Pancreas (tissue), 10 donors: ENCODE measurements at places on chromosomes 7 and 10. TPM values are rescaled to one million over a fixed set of nuclear protein-coding genes. Genes with fewer than 3 reads are reported as not detected.

Gene MACC1
- total RNA-seq: 10.0 TPM

DNA sequence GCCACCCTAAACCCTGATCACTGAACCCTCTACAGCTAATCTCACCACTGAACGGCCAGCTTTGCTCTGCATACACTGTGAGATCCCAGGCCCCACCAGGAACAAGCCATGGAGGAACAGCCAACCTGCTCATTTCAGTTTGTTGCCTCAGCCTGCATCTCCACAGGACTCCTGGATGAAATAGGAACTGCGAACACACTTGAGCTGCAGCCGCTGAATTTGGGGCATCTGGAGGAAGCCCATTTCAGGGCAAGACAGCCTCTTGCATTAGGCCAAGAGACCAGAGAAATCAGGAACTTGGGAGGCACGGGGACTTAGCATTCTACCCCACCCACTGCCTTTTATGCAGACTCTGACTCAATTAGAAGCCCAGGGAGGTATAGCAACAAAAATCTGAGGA lies 14.5 kb upstream of the EGR2 start:
- DNase-seq: no peak

Gene CPED1
- 2.5 TPM for total RNA-seq

DNA sequence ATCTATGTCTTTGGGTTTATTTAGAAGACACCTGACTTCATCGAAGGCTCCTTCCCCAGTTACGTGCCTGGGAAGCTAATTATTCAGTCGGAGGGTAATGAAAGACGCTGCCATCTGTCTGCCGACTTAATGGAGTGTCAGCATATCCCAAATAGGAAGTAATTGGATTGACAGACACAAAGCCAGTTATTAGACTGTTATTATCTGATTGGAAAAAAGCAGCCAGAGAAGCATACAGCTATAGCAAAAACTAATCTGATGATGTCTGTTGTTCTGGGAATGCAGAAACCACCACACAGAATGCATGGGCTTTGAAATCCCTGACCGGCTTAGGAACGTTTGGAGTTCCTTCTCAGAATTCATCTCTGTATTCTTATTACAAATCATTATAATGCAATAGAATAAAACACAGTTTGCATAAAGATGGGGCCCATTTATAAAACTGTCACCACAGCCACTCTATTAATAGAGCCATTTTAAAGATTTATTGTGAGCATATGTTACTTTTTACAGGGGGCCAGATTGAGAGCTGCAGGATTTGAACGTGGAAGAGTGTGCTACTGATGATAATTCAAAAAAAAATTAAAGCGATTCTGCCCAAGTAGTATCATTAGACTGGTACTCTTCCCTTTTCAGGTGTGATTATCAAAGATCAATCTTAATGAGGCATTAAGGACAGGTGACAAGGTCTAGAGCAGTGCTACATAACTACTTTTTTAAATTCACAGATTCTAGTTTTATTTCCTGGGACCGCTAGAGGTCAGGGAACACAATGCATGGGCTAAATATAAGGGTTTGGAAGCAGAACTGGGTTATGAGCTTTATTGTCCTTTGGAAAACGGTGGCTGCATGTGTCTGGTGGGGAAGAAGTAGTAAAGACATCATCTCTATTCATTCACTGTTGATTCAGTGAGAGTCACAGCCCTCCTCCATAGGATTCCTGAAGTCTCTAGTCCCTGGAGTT lies 330.1 kb upstream of the LRGUK start:
- DNase-seq: no peak

Gene FZD8
- total RNA-seq: 5.0 TPM

Gene STAG3
- 0.52 TPM for total RNA-seq
